RKO (cell line): ENCODE measurements at places on chromosomes 2 and 18.

DNA sequence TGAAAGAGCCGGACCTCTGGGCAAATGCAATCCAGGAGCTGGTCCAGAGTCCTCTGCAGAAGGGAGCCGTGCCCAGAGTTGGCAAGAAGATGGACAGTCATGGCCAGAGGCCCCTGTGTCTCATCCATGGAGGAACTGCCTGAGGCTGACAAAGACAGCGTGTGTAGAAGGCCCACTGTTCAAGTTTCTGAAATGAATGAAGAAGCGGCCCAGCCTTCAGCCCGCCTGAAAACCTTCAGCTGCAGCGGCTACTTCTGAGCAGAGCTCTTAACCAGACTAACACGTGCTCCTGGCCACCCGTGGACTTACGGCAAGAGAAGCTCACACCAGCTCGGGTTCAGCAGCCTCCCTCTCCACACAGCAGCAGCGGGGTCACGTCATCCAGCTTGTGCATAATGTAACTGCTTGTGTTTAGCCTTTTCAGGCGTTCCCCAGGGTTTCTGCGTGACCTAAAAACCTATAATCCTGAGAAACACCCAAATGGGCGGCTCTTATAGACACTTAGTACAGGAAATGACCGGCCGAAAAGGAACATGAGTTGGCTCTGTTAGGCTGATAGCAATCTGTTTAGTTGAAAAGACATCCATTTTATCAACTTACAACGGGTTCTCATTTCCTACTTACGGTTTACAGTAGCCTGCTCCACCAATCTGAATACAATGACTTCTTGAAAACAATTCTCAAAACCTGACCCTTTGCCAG is at the start of gene FAM124B:
TSS of gene FAM124B (minus strand) at position 467 of the 702 bp plus-strand sequence. CDS start at position 128, 339 bp downstream.
- no peak for DNase-seq

- DNase-seq: no peak
These were observed 33.9 kb downstream of the SOWAHC start for GRCh38 chr2:109648041-109648527.

- DNase-seq: no peak
These were observed 294.9 kb downstream of the EIPR1 start for GRCh38 chr2:3082705-3083104.

DNA sequence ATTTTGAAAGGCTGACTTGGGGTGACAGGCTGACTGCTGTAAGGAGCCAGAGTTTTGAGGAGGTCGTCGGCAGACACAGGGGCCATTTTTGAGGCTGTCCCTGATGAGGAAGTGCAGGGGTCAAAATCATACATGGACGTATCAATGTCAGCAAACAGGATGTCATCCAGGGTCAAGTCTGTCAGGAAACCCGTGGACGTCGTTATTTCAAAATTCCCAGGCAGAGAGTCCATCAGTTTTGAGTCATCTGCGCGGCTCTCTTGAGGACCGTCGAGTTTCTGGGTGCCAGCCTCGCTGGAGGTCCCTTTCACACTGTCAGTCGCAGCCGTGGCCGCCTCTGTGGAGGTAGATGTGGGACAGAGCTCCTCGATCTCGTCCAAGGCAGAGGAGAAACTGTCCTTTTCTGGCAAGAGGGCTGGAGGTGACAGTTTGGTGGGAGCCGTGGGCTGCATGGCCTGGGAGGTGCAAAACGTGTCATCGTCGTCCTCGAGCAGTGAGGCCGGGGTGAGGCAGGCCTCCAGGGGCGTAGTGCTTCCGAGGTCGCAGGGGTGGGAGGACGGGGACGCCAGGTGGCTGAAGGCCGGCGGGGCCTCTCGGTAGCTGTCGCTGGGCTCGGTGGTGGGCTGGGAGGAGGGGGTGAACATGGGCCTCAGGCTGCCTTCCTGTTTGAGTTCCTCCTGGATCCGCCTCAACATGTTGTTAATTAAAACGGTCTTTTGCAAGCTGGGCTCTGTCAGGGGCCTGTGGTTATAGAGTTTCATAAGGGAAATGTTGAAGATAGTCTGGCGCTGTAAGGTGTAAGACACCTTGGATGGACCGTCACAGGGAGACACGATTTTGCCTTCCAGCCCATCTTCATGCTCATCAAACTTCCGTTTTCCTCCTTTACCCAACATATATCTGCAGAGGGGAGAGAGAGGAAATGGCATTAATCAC is 17.5 kb downstream of the SERTAD2 start:
- no peak for DNase-seq

GRCh38 chr18:58761241-58761969 is 90.1 kb downstream of the MALT1 start:
- no peak for DNase-seq

DNA sequence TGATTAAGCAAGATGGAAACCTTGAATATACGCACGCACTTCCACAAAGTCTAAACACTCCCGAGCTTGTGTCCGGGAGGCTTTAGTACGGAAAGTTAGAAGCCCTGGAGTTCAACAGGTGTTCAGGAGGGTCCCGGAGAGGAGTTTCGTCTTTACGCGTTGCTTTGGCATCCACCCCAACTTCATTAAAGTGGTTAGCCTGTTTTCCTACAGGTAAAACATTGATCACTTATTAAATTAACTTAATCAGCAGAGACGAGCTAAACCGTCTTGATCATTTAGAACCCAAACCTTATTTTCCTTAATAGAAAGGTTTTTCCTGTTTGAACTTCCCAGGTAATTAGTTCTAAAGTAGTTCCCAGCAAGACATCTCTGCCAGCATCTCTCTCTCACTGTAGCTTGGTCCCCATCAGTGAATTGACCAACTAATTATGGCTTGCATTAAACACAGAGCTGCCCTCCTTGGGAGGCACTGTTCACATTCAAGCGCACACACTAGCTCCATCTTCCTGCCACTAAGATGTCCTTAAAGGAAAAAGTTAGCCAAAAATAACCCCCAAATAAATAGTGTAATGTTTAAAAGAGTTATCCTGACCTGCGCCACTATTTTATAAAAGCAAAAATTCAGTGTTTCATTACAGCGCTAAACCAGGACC is 1.4 kb downstream of the NPAS2 start:
- DNase-seq: no peak

- peak; percentile 73 for DNase-seq
These were observed at the start of gene ITGA6 for GRCh38 chr2:172427256-172427989. ITGA6 (plus strand) TSS chr2:172427586.

DNA sequence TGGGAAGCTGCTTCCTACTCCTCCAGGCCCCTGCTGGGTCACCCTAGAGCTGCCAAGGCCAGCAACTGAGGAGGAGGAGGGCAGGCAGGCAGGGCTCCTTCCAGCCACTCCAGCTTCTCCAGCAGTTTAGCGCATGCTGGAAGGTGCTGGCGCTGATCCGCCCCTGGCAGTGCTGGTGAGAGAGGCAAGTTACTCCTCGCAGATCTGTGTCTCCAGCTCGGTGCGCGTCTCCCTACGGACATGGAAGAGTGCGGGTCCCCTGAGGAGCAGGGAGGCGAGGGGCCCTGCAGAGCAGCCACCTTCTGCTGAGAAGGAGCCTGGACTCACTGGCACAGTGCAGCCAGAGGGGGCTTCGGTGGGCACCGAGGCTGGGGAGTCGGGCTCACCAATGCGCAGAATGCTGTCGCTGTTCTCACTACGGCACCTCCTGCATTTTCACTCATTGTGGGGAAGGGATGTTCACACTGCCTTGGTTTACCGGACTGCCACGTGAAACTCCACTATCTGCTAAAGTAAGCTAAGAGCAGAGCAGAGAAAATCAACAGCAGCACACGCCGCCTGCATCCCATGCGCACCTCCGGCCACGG is 206.0 kb downstream of the HDAC4 start:
- no peak for DNase-seq

DNA sequence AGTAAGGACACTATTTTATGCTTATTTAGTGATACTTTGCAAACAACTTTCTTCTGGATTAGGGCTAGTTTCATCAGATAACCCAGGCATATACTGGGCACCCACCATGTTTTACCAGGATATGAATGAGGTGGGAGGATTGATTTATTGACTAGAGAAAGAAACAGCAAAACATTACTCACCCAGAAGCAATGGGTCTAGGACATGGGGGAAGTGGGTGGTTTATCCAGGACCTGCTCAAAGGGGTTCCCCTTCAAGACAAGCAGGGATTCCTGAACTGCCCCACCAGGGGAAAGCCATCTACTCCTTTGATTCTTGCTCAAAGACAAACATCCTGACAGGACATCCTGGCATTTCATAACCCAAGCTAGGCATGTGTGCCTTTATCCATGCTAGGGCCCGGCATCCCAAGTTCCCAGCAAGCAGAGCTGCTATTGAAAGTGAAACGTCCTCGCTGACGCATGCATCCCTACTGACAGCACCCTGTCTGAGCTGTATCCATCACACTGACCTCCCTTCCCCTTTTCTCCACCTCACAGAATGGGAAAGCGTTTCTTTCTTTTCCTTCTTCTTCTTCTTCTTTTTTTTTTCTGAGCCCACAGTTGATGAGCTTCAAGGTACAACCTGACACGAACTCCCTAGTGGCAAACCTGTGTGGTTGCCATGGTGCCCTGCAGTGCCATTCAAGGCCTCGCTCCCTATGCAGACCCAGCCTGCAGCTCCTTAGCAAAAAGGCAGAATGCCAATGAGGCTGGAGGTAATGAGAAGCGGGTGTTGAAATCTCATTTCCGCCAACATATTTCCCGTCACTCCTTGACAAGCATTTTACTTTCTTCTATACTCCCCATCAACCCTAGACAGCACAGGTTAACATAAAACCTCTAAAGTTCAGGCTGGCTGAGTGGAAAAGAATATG is 70.5 kb downstream of the CLHC1 start:
- no peak for DNase-seq

- DNase-seq: peak; percentile 8
These were observed 246.8 kb upstream of the TNP1 start for GRCh38 chr2:217106650-217107014.

DNA sequence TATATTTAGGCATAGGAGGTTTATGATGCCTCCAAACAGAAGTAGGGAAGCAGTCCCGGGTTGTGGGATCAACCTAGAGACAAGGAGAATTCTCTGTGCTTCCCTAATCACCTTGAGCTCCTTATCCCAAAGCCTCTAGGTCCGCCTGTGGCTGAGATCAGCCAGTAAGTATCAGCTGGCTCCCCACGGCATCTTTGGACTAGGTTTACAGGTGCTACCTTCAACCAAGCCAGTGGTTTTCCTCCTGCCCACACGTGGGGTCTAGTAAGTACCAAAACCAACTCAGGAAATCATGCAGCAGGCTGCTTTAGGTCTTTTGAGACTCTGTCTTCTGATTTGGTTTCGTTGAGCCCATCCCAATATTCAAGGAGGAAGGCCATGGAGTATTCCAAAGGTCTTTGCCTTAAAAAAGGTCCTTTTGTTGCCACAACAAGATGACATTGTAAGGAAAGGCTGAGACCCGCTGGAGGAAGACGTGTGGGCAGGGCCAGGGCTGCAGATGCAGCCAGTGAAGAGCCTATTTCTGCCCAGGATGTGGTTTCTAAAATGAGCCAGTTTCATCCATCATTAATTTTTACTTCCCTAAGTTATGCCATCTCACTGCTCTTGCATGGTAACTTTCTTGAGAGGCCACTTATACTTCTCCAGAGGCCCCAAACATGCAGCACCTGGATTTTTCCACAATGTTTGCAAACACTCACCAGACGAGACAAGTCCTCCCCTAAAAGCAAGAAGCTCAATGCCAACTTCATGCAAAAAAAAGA is 248.7 kb downstream of the RNF152 start:
- no peak for DNase-seq

DNA sequence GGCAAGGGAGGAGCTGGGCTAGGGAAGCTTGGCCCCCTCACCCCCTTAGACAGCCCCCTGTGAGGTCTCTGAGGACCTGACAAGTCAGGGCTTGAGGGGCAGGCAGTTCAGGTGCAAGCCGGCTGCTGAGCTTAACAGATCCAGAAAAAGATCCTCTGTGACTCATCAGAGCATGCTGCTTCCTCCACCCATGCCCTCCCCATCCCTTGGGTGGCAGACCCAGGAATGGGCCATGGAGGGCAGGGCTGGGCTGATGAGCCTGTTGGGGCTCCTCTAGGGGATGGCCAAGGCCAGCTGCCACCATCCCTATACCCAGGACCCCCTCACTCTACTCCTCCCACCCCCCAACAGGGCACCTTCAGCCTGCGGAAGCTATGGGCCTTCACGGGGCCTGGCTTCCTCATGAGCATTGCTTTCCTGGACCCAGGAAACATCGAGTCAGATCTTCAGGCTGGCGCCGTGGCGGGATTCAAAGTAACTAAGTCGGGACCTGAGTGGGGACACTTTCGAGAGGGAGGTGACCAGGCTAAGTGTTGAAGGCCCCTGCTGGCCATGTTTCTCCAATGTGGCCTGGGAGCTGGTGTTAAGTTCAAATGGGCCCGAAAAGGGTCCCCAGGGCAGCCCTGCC is 1.9 kb downstream of the SLC11A1 start:
- DNase-seq: no peak

GRCh38 chr18:62838475-62839098 is 123.2 kb downstream of the PHLPP1 start:
- no peak for DNase-seq

- DNase-seq: no peak
These were observed 33.2 kb upstream of the UBE2E3 start for GRCh38 chr2:180947208-180947689.

DNA sequence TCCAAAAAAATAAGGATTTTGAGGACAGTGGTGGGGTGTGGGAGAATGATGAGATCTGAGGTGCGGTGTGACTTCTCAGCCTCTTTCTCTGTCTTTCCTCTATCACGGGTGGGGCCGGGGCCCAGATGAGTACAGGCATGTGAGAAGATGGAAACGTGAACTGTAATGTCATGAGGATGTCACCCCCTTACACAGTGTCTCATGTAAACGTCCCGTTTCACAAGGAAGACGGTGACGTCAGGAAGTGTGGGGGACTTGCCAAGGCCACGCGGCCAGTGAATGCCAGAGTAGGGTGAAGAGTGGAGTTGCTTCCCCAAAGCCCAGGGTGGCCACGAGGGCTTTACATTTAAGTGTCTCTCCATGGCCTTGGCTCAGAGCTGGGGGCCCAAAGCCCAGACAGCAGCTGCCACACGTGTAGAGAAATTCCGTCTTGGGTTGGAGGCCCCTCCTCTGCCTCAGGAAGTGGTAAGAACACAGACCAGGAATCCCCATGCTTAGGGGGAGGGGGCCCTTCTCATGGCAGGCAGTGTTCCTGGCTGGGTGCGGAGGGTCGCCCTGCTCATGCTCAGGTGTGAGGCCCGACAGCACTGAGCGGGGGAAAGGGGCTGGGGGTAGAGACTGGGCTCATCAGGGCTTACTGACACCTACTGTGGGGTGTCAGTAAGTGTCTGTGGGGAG is 80.9 kb upstream of the SMAD7 start:
- no peak for DNase-seq

DNA sequence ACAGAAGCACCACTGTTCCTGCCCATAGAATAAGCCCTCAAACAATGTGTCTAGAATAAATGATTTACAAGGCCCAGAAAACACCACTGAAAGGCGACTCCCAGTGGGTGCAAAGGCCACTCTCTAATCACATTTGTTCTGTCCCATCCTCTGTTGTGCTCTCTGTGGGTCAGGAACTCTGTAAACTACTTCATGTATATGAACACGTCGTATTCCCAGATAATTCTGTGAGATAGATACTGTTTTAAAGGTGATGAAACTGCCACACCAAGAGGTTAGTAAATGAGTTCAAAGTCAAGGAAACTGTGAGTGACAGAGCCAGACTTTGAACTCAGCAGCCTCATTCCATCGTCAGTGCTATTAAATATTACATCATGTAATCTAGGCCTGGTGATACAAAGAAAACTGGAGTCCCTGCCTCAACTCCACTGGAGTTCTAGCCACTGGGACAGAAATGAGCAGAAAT is 269.7 kb upstream of the DCC start:
- DNase-seq: no peak

GRCh38 chr18:63440219-63440618 is 17.9 kb upstream of the VPS4B start:
- peak; percentile 42 for DNase-seq

- DNase-seq: no peak
These were observed 129.6 kb downstream of the PPP1R1C start for GRCh38 chr2:182115258-182115657.
